ENCODE measurements at places on chromosomes 3 and 15.

DNA sequence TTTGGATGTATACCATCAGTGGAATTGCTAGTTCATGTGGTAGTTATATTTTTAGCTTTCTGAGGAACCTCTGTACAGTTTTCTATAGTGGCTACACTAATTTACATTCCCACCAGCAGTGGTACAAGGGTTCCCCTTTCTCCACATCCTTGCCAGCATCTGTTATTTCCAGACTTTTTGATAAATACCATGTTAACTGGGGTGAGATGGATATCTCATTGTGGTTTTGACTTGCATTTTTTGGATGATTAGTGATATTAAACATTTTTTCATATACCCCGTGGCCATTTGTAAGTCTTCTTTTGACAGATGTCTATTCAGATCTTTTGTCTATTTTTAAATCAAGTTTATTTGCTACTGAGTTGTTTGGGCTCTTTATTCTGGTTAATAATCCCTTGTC is 455.6 kb upstream of the RARB start:
- DNase-seq = no peak

DNA sequence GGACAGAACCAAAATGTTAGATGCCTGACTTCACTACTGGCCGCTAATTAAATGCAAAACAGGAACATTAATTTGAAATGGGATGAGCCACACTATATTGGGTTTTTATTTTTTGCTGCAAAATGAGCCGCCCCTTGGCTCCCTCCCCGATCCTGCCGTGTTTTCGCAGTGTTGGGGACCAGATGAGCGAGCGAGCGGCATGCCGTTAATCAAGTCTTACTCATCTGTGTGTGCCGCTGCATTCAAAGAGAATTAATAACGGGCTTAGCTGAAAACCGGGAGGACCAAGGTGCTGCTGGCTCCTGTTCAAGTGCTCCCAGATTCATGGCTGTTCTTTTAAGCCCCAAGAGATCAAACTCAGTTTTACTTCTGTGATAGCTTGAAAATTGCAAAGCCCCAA is 20.0 kb downstream of the TAFA4 start:
- no peak for DNase-seq

DNA sequence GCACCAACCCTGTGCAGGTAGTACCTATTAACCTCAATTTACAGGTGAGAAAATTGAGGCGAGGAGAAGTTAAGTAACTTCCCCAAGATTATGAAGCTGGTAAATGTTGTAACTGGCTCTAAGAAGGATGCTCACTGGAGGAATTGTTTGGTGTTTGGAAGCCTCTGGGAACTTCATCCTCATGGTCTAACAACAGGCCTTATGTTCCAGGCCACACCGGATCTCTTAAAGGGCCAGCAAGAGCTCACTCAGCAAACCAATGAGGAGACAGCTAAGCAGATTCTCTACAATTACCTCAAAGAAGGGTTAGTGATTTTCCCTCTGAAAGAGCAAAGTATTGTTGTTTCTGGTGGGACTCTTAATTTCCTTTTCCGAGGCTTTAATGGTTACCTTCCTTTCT is 63.9 kb downstream of the CGNL1 start:
- DNase-seq = no peak

- DNase-seq = no peak
These were observed 338.6 kb upstream of the TPRG1 start for GRCh38 chr3:188832961-188833721.

DNA sequence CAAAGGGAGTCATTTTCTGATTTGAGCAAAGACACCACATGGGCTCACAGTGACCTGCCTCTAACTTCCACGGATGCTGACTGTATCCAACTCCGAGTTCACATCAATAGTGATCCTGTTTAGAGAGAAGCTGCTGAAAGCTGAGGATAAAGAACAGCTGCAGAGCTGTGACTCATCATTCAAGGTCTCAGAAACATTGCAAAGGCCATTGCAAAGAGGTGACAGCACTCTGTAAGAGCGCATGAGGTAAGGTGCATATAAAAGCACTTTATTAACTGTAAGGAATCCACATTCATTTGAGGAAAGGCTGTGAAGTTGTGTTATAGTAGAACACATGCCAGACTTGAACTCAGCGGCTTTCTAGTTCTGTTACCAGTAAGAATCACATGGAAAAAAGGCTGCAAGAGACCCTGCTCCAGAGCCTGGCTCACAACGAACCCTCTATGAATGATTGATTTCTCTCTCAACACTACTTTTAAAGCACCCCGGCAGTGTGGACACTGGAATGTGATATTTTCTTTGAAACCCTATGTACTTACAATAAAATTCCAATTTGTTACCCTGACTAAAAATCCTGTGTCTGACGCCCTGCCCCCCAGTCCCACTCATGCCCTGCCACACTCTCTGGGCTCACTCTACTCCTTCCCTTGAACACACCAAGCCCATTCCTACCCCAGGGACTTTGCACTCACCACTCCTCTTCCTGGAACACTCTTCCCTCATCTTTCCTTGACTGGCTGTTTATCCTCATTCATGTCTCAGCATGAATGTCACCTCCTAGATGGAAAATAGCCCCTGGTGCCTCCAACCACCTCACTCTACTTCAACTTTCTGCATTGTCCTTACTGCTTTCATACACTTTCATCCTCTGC is 111.2 kb downstream of the LSM3 start:
- no peak for DNase-seq
